Colonic mucosa (tissue), 4 donors: ENCODE measurements at places on chromosomes 2 and 18. TPM values are rescaled to one million over a fixed set of nuclear protein-coding genes. Genes with fewer than 3 reads are reported as not detected.

DNA sequence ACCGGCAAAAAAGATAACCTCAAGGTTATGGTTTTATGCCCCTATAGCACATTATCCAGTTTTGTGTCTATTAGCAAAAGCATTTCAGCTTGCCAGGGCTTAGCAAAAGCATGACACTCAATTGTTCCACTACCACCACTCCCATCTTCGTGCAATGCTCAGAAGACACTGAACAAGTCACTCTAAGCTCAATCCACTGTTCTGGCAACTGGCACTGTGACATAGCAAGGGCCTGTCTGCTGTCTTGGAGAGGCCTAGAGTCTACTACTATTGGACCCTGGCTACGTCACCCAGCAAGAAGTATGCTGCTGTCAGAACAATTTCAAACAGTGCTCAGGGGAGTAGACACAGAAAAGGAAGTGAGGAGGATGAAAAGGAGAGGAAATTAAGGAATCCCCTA, 103.5 kb upstream of the PPP1CB start:
- no peak overlapping the region for H3K4me3 ChIP-seq
- no peaks in the 10 kb centered on the region for H3K27me3 ChIP-seq
- no peaks in the 10 kb centered on the region for H3K36me3 ChIP-seq
- no peak overlapping the region for H3K27ac ChIP-seq
- DNase-seq, result no peak

DNA sequence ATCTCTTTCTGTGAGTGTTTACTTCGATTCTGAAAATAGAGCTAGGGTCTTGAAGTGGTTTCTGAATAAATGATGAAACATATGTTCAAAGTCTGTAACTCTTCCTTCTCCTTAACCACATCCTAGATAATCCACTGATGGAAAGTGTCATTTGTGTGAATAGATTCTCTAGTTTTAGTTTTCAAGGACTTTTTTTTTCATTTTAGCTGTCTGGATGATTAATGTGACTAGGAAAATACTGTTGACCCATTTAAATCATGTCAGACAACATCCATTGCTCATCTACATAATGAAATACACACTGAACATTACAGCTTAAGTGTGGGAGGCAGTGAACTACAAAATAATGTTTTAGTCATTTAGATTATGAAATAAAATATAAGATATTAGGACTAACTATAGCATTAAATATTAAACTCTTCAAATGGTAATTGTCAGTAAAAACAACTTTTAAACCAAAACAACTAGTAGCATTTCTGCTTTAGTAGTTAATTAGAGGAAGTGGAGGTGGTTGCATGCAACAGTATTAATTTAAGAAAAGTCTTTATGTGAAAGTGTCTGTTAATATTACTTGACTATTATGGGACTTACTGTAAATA, 39.1 kb upstream of the DLX1 start:
- H3K27me3 ChIP-seq, result no peaks in the 10 kb centered on the region
- no peaks in the 10 kb centered on the region for H3K4me1 ChIP-seq
- no peaks in the 10 kb centered on the region for H3K36me3 ChIP-seq
- no peak overlapping the region for H3K27ac ChIP-seq

DNA sequence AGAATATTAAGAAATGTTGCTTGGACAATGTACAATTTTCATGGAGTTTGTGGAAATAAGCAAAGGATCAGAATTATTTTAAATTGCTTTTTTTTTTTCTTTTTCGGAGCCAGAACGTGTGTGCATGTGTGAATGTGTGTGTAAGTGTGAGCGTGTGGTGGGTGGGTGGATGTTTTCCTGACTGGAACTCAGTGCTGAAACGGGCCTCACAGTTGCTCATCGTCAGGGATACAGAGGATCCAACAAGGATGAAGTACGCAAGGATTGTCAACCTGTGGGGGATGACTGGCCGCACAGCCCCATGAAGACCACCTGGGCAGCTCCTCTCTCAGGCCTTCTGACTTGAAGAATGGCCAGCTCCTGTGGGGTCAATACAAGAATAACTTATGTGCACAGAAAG, 17.5 kb downstream of the IL1B start:
- no peaks in the 10 kb centered on the region for H3K4me1 ChIP-seq
- H3K4me3 ChIP-seq, result no peak overlapping the region
- no peak overlapping the region for H3K27ac ChIP-seq
- DNase-seq, result no peak
- H3K27me3 ChIP-seq, result no peaks in the 10 kb centered on the region
- no peaks in the 10 kb centered on the region for H3K36me3 ChIP-seq

DNA sequence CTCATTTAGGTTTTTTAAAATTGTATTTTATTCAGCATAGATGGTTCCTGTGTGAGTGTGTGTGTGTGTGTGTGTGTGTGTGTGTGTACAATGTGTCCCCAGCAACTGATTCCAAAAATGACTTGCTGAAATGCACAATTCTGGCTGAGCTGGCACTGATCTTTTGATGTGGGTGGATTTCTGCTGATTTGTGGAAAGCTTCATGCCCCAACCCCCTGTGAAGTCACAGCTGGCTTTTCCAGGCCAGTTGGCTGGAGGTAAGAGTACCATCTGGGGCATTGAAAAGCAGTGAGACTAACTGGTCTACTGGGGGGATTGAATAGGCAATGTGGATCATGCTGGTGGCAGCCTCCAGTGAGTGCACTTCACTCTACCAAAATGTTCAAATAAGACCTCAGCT, 187.2 kb downstream of the LRRTM1 start:
- no peaks in the 10 kb centered on the region for H3K27me3 ChIP-seq
- H3K36me3 ChIP-seq, result no peaks in the 10 kb centered on the region
- no peaks in the 10 kb centered on the region for H3K4me1 ChIP-seq
- H3K4me3 ChIP-seq, result no peak overlapping the region
- H3K27ac ChIP-seq, result no peak overlapping the region

GRCh38 chr2:239586651-239587310, 186.0 kb upstream of the HDAC4 start:
- no peaks in the 10 kb centered on the region for H3K36me3 ChIP-seq
- DNase-seq, result no peak
- no peaks in the 10 kb centered on the region for H3K27me3 ChIP-seq
- H3K4me3 ChIP-seq, result no peak overlapping the region
- no peak overlapping the region for H3K27ac ChIP-seq

- H3K27me3 ChIP-seq, result no peaks in the 10 kb centered on the region
- no peak for DNase-seq
- H3K4me3 ChIP-seq, result no peak overlapping the region
- H3K36me3 ChIP-seq, result no peaks in the 10 kb centered on the region
- H3K4me1 ChIP-seq, result no peaks in the 10 kb centered on the region
Measured at GRCh38 chr18:12474146-12474545, 66.4 kb downstream of the PRELID3A start.

DNA sequence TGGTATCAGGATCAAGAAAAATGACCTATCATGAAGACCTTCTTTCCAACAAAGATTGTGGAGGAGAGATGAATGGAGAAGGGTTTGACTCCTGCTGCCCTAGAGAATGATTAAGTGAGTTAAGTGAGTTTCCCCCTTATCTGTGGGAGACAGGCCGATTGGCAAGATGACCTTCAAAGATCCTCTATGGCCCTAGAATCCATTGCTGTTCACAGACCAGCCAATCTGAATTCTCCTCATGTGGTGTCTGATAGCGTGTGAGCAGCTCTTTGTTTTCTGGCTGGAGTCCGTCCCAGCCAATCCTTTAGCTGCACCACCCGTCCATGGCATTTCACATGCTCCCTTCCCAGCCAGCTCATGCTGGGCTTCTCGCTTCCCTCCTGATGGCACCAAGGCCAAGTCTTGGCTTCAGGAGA, 79.4 kb downstream of the MARCHF4 start:
- DNase-seq, result no peak
- no peaks in the 10 kb centered on the region for H3K27me3 ChIP-seq
- no peaks in the 10 kb centered on the region for H3K4me1 ChIP-seq
- H3K36me3 ChIP-seq, result no peaks in the 10 kb centered on the region
- no peak overlapping the region for H3K27ac ChIP-seq
- H3K4me3 ChIP-seq, result no peak overlapping the region

DNA sequence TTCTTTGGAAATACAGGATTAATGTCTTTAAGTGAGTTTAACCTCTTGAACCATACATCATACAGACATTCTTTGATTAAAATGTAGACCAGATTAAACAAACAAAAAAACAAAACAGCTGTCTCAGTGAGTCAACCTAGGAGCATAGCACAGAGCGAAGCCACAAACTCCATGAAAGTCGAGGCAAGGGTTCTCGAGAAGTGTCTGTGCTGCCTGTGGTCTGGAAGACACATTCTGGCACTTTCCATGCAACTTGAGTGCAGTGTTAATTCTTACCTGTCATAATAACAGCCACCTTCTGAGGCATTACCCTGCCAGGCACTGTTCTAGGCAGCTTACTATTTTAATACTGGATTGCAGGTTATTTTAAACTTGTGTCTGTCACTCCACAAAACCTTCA, 435.5 kb upstream of the MMADHC start:
- no peaks in the 10 kb centered on the region for H3K36me3 ChIP-seq
- no peaks in the 10 kb centered on the region for H3K27me3 ChIP-seq
- no peak for DNase-seq
- no peak overlapping the region for H3K27ac ChIP-seq
- no peak overlapping the region for H3K4me3 ChIP-seq

DNA sequence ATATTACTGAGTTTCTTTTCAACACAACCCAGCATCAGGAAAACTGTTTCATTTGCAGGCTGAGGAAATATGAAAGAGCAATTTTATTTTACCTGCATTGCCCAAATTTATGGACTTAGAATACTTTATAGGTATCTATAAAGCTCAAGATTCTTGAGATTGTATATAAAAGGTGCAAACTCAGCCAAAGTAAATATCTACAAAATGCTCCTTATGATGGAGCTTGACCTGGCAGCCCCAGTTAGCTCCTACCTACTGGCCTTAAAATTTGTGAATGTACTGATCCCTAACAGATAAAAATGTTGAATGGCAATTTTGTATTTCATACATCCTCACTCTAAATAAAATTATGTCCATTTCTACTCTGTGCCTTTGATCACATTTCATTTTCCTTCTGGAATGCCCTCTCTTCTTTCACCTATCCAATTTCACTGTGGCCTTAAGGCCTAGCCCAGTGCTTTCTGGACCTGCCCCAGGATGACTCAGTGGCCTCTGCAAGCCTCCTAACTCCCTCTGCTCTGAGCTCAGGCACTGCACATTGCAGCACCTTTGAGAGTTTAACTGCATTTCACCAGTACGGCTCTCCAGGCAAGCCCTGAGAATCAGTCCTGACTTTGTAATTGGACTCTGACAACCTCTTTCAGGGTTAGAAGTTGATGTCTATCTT, 125.9 kb downstream of the ANTXR1 start:
- no peaks in the 10 kb centered on the region for H3K36me3 ChIP-seq
- no peaks in the 10 kb centered on the region for H3K27me3 ChIP-seq
- no peak overlapping the region for H3K4me3 ChIP-seq
- H3K27ac ChIP-seq, result peak overlapping the region; percentile 26

DNA sequence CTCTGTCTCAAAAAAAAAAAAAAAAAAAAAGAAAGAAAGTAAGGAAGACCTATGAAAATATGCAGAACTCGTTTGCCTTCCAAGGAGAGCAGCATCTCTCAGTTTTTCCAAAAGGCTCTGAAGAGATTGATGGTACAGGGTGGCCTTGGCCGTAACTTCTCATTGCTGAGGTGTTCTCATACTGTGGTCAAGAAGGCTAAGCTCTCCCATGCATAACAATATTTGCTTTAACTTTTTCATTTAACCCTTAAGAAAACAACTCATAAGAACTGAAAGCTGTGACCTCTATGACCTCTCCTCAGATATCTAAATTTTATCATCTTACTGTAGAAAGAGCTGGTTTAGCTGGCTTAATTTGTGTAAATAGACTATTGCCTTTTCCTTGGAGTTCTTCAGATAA, 37.1 kb upstream of the GATA6 start:
- no peaks in the 10 kb centered on the region for H3K4me1 ChIP-seq
- H3K27ac ChIP-seq, result no peak overlapping the region
- no peaks in the 10 kb centered on the region for H3K27me3 ChIP-seq
- H3K4me3 ChIP-seq, result no peak overlapping the region
- DNase-seq, result no peak

DNA sequence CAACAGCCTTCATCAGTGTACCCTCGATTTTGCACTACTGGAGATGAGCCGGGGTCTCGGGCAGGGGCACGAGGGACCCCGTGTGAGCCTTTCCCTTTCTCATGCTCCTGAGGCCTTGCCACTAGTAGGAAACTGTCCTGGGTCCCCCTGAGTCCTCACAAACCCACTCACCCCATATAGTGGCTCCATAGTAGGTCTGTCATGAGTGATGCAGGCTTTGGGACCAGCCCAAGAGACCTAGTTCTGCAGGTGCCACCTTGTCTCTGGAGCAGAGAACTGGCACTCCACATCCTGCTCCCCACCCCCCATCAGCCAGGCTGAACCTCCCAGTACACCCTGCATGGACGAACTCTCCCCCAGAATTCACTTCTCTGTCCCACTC, 187.1 kb downstream of the SMAD7 start:
- H3K36me3 ChIP-seq, result no peaks in the 10 kb centered on the region
- DNase-seq, result no peak
- H3K27me3 ChIP-seq, result no peaks in the 10 kb centered on the region
- no peak overlapping the region for H3K4me3 ChIP-seq
- H3K27ac ChIP-seq, result no peak overlapping the region

GRCh38 chr2:26399771-26400376, 1.8 kb upstream of the DRC1 start:
- H3K4me3 ChIP-seq, result no peak overlapping the region
- H3K27me3 ChIP-seq, result no peaks in the 10 kb centered on the region
- H3K4me1 ChIP-seq, result no peaks in the 10 kb centered on the region
- H3K36me3 ChIP-seq, result no peaks in the 10 kb centered on the region
- no peak overlapping the region for H3K27ac ChIP-seq

DNA sequence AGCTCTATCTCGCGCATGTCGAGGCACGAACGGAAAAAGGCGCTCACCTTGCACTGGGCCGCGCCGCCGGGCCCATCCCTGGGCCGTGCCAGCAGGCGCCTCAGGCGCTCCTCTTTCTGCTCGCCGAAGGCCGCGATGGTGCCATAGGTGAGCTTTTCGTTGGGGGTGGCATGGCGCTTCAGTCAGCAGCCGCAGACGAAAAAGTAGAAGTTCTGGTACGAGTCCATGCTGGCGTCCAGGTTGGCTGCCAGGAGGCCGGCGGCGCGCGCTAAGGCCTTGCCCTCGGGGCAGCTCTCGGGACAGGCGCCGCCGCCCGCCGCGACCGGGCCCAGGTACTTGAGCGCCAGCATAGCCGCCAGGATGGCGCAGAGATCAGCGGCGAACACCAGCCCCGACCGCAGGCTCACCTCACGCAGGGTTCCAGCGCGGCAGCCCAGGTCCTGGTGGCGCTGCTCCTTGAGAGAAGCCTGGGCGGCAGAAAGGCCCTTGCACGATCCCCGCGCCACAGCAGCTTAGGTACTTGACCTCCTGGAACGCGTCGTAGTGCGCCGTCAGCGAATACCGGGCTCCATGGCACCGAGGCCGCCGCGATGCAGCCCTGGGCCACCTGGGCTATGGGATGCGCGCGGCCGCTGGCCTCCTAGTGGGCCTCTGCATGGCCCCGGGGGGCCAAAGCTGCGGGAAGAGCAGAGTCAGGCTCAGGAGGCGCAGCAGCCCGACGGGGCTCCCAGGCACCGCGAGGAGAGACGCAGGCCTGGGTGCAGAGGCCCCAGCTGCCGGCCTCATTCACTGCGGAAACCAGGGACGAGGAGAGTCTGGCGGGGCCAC, 12.8 kb downstream of the ALPG start:
- DNase-seq, result no peak
- H3K4me3 ChIP-seq, result peak overlapping the region; percentile 29
- peaks cover 6% of the 10 kb centered on the region for H3K4me1 ChIP-seq
- peaks cover 41% of the 10 kb centered on the region for H3K27me3 ChIP-seq

- H3K4me1 ChIP-seq, result no peaks in the 10 kb centered on the region
- no peak overlapping the region for H3K4me3 ChIP-seq
- no peak overlapping the region for H3K27ac ChIP-seq
- no peak for DNase-seq
Measured at GRCh38 chr18:13269521-13270011, 51.0 kb downstream of the LDLRAD4 start.

Gene FBXO36
- total RNA-seq, result 1.9 TPM

Gene TUBA3E
- total RNA-seq, result not detected

Gene ACOXL
- 0.82 TPM for total RNA-seq

Gene LAMA3
- 31.9 TPM for total RNA-seq

Gene RPL37A
- 1,895 TPM for total RNA-seq

Gene PKP4
- total RNA-seq, result 43.7 TPM
